Stimulated activated CD4-positive, alpha-beta T cell treated with anti-CD3 and anti-CD28 coated beads, Interleukin-12 subunit alpha, Interleukin-12 subunit beta, amount 100 ng/mL, for 4 hours (primary cell): ENCODE measurements at places on chromosomes 2 and 18.

DNA sequence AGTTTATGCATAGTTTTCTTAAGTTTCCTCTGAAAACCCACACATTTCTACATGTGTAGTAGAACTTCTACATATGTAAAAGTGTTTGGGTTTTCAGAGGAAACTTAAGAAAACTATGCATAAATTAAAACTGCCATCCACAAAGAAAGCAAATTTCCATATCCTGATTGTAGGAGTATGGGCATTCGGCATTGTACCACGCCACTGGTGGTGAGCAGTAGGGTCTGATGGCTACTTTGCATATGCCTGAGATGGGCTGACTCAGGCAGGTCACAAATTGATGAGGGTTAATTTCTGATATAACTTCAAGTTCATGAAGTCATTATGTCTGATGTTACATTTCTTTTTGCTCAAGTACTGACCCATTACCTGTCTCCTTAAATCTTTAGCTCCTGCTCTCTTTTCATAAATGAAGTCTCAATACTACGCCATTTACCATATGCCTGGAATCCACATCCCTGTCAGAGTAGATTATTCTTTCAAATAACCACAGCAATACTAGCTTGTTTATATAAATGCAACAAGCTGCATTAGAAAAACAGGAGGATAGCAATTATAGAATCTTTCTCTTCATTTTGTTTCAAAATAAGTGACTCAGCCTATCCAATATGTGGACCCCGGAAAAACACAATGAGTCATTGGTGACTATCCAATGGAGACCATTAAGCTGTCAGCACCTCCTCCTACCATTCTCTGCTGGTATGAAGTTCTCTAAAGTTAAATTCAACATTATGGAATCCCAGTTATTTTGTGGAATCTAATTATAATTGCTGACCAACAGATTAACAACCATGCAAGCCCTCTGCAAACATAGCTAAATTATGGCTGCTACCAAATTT, 355.2 kb upstream of the UBE2E3 start:
- DNase-seq, result no peak

- DNase-seq, result no peak
Measured at GRCh38 chr2:132274000-132274399, 112.2 kb upstream of the ANKRD30BL start.

DNA sequence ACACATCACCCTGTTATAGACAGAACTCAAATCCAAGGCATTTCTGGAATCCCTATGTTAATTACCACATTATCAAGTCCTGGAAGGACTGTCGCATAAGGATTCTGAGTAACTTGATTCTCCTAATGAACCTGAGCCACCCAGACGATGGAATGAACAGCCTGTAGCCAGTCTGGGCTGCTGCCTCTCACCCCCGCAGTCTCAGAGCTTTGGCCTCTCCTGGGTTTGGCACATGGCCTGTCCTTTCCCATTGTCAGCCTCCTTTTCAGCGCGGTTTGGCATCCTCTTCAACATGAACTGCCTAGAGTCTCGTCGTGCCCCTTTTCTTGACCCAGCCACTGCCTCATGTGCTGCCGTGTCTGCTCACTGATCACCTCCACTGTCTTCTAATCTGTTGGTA, 147.6 kb downstream of the SLC8A1 start:
- no peak for DNase-seq

DNA sequence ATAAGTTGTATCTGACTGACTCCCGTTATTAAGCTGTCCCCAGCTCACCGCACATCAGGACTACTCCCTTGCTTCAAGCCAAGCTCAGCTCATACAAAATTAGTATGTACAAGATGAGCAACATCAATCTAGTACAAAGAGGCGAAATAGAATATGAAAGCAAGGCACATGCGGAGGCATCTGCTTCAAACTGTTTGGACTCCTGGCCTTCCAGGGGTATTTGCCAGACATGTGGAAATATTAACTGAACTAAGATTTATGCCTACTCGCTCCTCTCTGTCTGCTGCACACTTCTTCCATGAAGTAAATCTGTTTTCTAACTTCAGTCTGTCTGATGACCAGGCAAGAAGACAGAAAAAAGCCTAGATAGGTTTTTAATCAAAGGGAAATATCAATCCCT, 499.8 kb downstream of the PID1 start:
- DNase-seq, result no peak

- no peak for DNase-seq
Measured at GRCh38 chr2:229141424-229142025, 129.6 kb downstream of the PID1 start.
